Kidney capillary endothelial cell (primary cell): ENCODE measurements at places on chromosomes 1 and 21.

DNA sequence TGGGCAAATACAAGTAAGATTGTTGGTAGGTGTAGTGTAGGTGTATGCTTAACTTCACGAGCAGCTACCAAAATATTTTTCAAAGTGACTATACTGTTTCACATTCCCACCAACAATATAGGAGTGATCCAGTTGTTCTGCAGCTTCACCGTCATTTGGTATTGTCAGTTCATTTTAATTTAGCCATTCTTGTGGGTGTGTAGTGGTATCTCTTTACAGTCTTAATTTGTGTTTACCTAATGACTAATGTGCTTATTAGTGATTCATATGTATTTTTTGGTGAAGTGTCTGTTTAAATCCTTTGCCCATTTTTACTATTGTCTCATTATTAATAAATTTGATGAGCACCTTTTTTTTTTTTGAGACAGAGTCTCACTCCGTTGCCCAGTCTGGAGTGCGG is 35.4 kb downstream of the RCSD1 start:
- no peak for DNase-seq

DNA sequence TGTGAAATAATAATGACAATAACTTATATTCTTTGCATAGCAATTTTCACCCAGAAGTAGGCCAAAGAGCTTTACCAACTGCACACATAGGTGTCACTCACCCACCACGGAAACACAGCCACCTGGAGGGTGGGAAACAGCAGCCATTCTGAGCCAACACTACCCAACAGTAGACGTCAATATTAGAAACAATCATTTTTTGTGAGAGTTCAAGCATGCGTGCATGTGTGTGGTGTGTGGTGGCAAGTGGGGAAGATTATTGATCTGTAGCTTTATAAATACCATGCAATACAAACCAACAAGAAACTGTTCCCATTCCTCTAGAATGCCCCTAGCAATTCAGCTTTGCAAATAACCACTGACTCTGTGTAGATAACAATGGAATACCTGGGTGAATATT is 19.1 kb downstream of the PROX1 start:
- no peak for DNase-seq

- DNase-seq = no peak
These were observed 2.1 kb upstream of the CELF3 start for GRCh38 chr1:151718666-151719065.

DNA sequence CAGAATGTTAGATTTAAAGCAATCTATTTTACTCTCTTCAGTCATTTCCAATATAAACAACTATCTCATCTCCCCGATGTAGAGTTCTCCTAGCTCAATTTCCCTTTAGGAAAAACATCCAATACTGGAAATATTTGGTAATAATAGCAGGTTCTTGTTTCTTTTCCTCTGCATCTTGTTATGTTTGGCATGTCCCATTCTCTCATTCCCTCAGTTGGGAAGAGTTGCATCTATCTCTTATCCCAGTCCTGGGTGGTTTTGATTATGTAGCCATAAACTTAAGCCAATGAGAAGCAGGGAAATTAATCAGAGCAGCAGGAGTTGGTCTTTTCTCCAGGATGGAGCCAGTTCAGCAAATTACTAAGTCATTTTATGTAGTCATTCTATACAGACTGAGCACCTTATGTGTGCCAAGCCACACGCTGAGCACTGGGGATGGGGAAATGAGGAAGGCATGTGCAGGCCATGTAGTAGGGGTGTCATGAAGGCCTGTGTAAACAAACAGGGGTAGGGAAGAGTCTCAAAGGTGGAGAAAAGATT is 418.2 kb upstream of the NFIA start:
- DNase-seq = no peak

DNA sequence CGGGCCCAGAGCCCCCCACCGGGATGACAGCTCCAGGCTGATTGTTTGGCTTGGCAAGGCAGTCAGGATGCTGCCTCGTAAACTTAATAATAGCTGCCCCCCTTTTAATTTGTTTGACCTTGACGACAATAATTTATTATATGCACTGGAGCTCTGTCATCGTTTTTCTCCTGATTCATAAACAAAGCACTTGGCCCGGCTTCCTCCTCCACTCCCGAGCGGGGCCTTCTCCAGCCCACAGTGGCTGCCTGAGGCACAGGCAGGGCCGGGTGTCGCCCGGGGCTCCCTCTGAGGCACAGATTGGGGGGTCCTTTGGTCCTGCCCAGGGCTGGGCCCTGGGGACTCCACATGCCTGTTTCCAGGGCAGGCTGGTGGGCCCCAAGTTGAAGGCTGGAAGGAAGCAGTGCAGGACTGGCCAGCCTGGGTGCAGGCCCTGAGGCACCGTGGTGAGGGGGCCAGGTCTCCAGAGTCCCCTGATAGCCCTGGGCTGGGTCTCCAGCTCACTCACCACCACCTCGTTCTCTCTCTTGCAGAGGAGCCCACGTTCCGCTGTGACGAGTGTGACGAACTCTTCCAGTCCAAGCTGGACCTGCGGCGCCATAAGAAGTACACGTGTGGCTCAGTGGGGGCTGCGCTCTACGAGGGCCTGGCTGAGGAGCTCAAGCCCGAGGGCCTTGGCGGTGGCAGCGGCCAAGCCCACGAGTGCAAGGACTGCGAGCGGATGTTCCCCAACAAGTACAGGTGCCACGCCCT is 52.0 kb upstream of the ARHGEF16 start:
- DNase-seq = no peak

GRCh38 chr1:40004857-40005256 is 35.7 kb upstream of the CAP1 start:
- DNase-seq = no peak
